Activated CD8-positive, alpha-beta memory T cell treated with anti-CD3 and anti-CD28 coated beads for 1 hour (primary cell): ENCODE measurements at places on chromosomes 3 and 15.

DNA sequence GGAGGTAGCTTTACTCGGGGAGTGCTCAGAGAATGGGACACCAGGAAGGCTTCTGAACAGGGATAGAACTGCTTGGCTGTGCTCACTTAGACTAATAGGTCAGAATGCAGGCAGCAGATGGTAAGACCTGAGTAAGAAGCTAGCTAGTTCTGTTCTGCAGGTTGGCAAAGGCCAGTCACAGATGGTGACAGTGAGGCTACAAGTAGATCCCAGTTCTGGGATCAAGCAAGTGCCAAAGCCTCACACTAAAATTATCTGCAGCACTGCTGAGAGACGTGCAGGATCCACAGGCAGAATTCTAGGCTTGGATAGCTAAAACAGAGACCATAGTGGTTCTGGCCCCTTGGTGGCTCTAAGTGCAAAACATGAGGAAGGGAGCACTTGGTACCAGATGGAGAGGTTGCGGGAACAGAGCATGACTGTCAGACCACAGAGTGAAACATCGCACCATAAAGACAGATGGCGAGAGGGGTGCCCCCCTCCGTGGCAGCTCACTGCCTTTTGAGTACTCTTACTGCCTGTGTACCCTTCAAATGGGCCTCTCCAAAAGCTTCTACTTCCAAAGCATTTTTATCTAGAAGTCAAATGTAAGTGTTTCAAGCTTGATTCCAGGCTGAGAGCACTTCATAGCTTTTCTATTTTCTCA, 3.6 kb upstream of the GLCE start:
- DNase-seq = no peak

- DNase-seq = no peak
These were observed 332.3 kb downstream of the THSD4 start for GRCh38 chr15:71447328-71448250.

DNA sequence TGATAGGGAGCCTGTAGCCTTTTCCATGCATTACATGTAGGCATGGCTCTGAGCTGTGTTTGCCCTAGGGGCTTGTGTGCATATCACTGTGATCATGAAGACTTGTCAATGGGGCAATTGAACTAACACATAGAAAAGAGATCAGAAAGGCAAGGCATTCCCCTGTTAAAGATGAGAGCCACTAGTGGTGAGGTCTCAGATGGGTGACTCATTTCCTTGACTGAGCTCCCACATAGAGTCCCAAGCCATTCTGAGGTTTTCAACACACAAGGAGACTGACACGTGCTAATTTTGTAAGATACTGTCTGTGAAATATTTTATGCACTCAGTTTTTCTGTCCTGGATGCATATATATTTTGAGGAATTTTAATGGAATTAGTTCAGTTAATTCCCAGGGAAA, 53.8 kb downstream of the SAMMSON start:
- DNase-seq = no peak

DNA sequence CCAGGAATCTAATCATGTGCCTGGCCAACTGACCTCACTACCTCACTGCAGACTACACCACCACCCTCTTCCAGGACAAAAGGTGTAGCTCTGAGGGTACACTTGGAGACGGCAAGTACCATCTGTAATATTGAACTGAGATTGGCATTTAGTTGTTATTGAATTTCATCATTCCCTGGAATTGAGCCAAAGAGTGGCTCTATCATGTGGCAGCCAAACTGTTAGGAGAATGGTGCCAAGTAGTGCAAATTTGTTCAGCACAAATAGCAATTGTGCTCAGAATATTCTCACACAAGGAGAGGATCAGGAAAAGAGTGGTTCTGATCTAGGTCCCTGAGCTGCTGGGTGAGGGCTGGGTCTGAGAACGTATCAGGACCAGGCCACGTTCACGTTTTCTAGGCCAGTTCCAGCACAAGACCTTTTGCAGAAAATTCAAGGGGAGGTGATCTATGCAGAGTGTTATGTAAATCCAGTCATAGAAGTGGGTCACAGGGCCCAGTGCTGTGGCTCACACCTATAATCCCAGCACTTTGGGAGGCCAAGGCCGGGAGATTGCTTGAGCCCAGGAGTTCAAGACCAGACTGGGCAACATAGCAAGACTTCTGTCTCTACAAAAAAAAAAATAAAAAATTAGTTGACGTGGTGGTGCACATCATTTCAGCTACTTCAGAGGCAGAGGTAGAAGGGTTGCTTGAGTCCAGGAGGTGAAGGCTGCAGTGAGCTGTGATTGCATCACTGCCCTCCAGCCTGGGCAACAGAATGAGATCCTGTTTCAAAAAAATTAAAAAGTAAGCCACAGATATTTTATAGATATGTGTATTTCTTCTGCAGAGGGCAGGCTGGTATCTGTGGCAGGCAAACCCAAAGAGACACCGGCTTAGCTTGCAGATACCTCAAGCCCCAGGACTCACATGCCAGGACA, 31.9 kb upstream of the CFAP161 start:
- DNase-seq = no peak

DNA sequence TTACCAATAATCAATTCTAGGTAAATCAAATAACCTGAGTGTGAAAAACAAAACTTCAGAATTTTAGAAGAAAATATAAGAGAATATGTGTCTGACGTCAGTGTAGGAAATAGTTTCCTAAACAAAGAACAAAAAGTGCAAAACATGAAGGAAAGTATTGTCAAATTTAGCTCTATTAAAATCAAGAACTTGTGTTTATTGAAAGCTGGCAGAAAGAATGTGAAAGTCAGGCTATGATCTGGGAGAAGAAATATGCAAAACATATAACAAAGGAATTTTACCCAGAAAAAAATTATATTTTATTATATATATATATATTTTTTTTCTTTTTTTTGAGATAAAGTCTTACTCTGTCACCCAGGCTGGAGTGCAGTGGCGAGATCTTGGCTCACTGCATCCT, 129.1 kb upstream of the ANKRD28 start:
- no peak for DNase-seq

DNA sequence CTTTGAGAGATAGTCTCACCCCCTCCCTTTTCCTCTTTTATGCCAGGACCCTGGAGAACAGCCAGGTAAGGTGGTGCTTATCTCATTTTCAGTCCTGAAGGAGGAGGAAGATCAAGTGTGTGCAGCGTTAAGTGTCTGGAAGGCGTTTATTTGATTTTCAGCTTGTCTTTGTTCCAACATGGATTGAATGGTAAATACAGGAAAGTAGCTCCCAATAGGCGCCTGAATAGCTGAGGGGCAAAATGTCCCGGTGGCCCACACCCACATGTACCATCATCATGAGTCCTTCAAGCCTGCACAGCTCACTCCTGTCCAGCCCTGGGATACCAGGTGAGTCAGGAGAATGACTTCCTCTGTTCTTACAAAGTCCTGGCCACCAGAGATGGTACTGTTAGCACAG, 73.5 kb downstream of the CEMIP start:
- DNase-seq = no peak

DNA sequence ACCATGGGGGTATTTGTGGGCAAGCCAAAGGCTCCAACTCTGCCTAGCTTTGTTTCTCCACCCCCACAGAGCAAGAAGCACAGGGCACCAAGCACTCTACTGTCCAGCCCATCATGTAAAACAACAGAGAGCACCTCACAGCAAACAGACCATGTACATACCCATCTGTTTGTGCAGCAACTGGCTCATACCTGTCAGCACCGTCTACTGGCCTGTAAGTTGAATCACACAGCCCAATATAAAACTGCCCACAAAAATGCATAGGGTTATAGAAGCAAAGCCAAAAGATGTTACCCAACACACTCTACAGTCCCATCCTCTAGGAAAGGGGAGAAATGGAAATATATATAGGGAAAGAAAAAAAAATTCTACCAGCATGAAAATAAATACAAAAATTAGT, 139.7 kb upstream of the CPNE4 start:
- DNase-seq = no peak
